ENCODE measurements at places on chromosomes 3 and 15. TPM values are rescaled to one million over a fixed set of nuclear protein-coding genes. Genes with fewer than 3 reads are reported as not detected.

ZKSCAN7 gene
- 9.8 TPM for total RNA-seq

PLSCR1 gene
- 35.1 TPM for total RNA-seq

GOLGA8O gene
- total RNA-seq: 1.1 TPM

CMTM8 gene
- total RNA-seq: 1.4 TPM

SERINC4 gene
- total RNA-seq: not detected

TGM5 gene
- not detected for total RNA-seq

SLC24A1 gene
- total RNA-seq: 11.8 TPM

SH3GL3 gene
- total RNA-seq: 0.29 TPM

AGTR1 gene
- 13.3 TPM for total RNA-seq

TMEM212 gene
- not detected for total RNA-seq

GOLGA8H gene
- total RNA-seq: under 0.01 TPM

PROS1 gene
- total RNA-seq: 87.5 TPM

LRRIQ4 gene
- total RNA-seq: 0.29 TPM

UBAP1L gene
- 3.3 TPM for total RNA-seq

PYGO1 gene
- total RNA-seq: 18.0 TPM

HRH1 gene
- total RNA-seq: 12.4 TPM

CD86 gene
- total RNA-seq: 0.29 TPM

STRIT1 gene
- total RNA-seq: not detected

CSPG5 gene
- under 0.01 TPM for total RNA-seq

CCR1 gene
- 1.1 TPM for total RNA-seq

PIK3R4 gene
- 35.5 TPM for total RNA-seq

VIPR1 gene
- not detected for total RNA-seq

EPHB1 gene
- 0.36 TPM for total RNA-seq

ANKRD63 gene
- total RNA-seq: not detected

C3orf85 gene
- total RNA-seq: not detected

SEMA5B gene
- total RNA-seq: not detected

SCAANT1 gene
- not detected for total RNA-seq

CFAP20DC gene
- total RNA-seq: 2.2 TPM

AMOTL2 gene
- 300 TPM for total RNA-seq

TMEM41A gene
- 11.8 TPM for total RNA-seq

GHSR gene
- total RNA-seq: not detected

DENND6A gene
- 27.1 TPM for total RNA-seq

SLC33A1 gene
- 35.7 TPM for total RNA-seq

SRGAP3 gene
- total RNA-seq: 4.7 TPM

RTP3 gene
- not detected for total RNA-seq

TEX55 gene
- not detected for total RNA-seq

DCP1A gene
- total RNA-seq: 16.6 TPM

RARRES1 gene
- 19.5 TPM for total RNA-seq

SKOR1 gene
- total RNA-seq: 0.36 TPM

DRD3 gene
- not detected for total RNA-seq

DAZL gene
- not detected for total RNA-seq

C3orf22 gene
- total RNA-seq: not detected

IQCB1 gene
- 15.9 TPM for total RNA-seq

CKMT1B gene
- not detected for total RNA-seq

TWF2 gene
- 115 TPM for total RNA-seq

CNTN4 gene
- total RNA-seq: not detected

SPTBN5 gene
- 0.36 TPM for total RNA-seq

CCDC54 gene
- not detected for total RNA-seq

CYP1A1 gene
- total RNA-seq: not detected

CADM2 gene
- total RNA-seq: 0.29 TPM

SLC51B gene
- total RNA-seq: not detected

CFAP92 gene
- total RNA-seq: not detected

SPRED1 gene
- 32.6 TPM for total RNA-seq

FILIP1L gene
- total RNA-seq: 5.9 TPM

SEC22A gene
- total RNA-seq: 27.9 TPM

GPR176 gene
- total RNA-seq: 173 TPM

RUBCN gene
- total RNA-seq: 23.2 TPM
